Fibroblast of skin of left biceps (primary cell): ENCODE measurements at places on chromosomes 16 and 17.

GRCh38 chr17:81917565-81918332, at the start of gene SIRT7:
SIRT7 (minus strand) TSS chr17:81918176; CDS start chr17:81918131, 45 bp downstream.
- DNase-seq = no peak

DNA sequence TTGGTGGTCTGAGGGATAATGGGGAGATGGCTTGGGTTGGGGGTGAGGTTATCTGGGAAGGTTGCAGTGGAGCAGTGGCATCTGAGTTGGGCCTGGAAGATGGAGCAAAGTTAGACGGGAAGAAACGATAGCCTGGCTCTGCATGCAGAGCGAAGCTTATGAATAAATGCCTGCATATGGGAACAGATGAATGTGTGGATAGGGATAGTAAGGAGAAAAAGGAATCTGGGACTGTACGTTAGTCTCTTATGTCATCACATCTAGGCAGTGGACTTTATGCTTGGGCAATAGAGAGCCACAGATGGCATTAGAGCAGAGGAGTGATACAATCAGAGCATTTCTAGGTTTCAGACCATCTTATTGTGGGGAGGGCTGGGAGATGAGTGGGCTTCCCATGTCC, 33.0 kb downstream of the CPNE2 start:
- no peak for DNase-seq

- DNase-seq = no peak
Observed at GRCh38 chr17:68461589-68461988, 4.3 kb upstream of the WIPI1 start.

- DNase-seq = no peak
Observed at GRCh38 chr16:82092711-82093110, 57.7 kb downstream of the HSD17B2 start.

- no peak for DNase-seq
Observed at GRCh38 chr17:27295945-27296344, 2.0 kb downstream of the WSB1 start.
